GM10248 (cell line): ENCODE measurements at places on chromosomes 11 and 22.

DNA sequence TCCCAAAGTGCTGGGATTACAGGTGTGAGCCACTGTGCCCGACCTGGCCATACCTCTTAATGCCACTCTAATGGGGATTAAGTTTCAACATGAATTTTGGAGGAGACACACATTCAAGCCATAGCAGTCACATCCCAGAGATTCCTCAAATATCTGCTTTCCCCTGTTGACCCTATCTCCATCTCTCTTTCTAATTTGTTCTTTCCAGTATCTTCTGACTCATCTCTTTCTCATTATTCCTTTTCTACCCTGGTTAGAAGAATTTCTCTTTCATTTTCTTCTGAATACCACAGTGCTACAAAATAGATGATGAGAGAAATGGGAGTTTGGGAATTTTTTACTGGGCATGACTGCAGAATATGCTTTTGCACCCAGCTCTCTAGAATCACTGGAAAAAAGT is 5.1 kb downstream of the OR10V1 start:
- DNase-seq = no peak

DNA sequence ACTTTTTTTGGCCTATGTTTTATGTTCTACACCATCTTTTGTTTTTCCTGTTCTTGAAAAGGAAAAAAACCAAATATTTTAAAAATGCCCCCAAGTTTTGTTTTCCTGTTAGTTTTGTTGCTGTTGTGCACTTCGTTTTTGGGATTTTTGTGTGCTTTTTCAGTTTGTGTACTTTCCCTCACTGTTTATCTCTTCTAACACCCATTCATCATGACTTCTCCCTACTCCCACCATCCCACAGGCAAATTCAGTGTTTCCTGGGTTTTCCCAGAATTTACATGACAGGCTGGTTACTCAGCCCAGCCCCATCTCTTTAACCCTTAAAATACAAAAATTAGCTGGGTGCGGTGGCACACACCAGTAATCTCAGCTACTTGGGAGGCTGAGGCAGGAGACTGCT is 15.6 kb downstream of the TMEM123 start:
- DNase-seq = no peak

- DNase-seq = no peak
These were observed 157.7 kb downstream of the ADAMTS15 start for GRCh38 chr11:130606178-130606577.

GRCh38 chr11:91850533-91851275 is 373.9 kb upstream of the FAT3 start:
- DNase-seq = no peak

GRCh38 chr22:39594411-39594810 is 23.9 kb downstream of the CACNA1I start:
- DNase-seq = no peak
